ENCODE measurements at places on chromosomes 16 and 17. TPM values are rescaled to one million over a fixed set of nuclear protein-coding genes. Genes with fewer than 3 reads are reported as not detected.

FNDC8 gene
- not detected for total RNA-seq

GRCh38 chr17:80880648-80880985 is 111.0 kb upstream of the CHMP6 start:
- no peak for DNase-seq
- no peak overlapping the region for H3K4me3 ChIP-seq
- H3K4me1 ChIP-seq = peaks cover 41% of the 10 kb centered on the region
- no peaks in the 10 kb centered on the region for H3K27me3 ChIP-seq
- H3K27ac ChIP-seq = no peak overlapping the region

SLFN12L gene
- total RNA-seq = 102 TPM

DNA sequence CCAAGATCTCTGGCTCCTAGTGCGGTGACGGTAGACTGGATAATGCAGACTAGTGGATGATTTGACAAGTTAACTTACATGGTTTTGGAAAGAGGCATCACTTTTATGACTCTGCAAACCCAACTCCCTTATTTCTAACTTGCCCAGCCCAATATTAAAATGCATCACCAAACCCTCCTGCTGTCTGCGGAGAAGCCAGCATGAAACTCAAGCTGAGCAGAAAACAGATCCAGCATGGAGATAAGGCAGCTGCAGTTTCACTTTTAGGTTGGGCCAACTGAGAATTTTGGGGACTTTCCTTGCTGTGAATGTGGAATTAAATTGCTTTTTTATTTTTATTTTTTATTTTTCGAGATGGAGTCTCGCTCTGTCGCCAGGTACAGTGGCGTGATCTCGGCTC is 27.8 kb downstream of the CDH1 start:
- peaks cover 41% of the 10 kb centered on the region for H3K4me1 ChIP-seq
- DNase-seq = peak; percentile 54
- no peak overlapping the region for H3K4me3 ChIP-seq
- no peaks in the 10 kb centered on the region for H3K27me3 ChIP-seq
- H3K27ac ChIP-seq = peak overlapping the region; percentile 79

DNA sequence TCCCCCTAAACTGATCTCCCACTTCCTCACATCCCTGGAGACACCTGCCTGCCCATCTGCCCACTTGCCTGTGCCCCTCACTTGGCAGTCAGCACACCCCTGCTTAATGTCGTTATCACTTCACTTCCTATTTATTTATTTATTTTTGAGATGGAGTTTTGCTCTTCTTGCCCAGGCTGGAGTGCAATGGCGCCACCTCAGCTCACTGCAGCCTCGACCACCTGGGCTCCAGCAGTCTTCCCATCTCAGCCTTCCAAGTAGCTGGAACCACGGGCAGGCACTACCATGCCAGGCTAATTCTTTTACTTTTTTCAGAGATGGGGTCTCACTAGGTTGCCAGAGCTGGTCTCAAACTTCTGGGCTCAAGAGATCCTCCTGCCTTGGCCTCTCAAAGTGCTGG is 23.5 kb upstream of the PHOSPHO1 start:
- no peak overlapping the region for H3K4me3 ChIP-seq
- DNase-seq = no peak
- H3K27ac ChIP-seq = no peak overlapping the region
- no peaks in the 10 kb centered on the region for H3K4me1 ChIP-seq

DNA sequence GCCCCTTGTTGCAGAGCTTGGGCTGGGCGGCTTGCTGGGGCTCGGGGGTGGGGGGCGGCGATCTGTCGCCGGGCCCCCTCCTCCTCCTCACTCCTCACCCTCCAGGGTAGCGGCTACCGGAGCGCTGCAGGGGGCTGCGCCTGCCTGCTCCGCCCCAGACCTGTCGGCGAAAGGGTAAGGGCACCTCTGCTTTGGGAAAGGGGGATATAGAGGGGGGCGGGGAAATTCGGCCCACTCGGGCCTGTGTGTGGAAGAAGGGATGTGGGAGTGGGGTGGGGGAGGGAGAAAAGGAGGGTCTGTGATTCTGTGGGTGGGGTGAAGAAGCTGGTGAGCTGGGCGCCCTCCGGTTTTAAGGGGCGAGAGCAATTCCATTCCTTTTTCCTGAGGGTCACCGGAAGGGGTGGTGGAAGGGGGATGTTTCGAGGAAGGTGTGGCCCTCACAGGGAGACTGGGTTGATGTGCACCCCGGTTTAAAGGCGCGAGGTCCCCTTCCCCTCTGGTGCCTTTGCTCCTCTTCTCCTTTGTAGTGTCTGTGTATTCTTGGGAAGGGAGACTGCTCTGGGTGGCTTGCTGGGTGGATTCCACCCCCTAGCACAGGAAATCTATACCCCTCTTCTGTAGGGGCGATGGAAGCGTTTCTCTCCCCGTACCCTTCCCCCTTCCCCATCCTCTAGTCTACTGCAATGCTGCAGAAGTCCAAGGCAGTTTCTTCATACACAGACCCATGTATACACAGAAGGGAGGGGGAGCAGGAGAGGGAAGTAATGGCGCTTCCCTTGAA is 878 bp downstream of the TAOK1 start:
- peaks cover 39% of the 10 kb centered on the region for H3K4me1 ChIP-seq
- peak overlapping the region; percentile 94 for H3K27ac ChIP-seq

DNA sequence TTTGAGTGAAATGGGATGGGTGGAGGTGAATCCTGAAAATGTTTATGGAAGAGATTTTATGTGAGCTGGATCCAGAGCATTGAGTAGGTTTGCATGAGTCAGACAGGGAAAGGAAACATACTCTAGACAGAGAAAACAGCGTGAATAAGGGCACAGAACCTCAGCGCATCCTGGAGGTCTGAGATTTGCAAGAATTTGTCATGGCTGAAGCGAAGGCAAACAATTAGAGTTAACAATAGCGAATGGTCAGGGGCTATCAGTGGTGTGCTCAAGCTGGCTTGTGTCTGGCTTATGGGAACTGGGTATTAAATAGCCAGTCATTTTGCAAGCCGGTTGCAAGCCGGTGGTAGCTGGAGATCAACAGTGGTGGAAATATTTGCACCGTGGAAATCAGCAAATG is 36.4 kb downstream of the MAP2K6 start:
- no peak overlapping the region for H3K27ac ChIP-seq
- H3K4me1 ChIP-seq = peaks cover 6% of the 10 kb centered on the region
- DNase-seq = no peak
- H3K36me3 ChIP-seq = no peaks in the 10 kb centered on the region

KRT27 gene
- total RNA-seq = not detected

SLC5A10 gene
- not detected for total RNA-seq

- no peak for DNase-seq
- H3K27ac ChIP-seq = no peak overlapping the region
- H3K4me1 ChIP-seq = no peaks in the 10 kb centered on the region
- peaks cover 6% of the 10 kb centered on the region for H3K27me3 ChIP-seq
Measured at GRCh38 chr17:33545124-33545523, 252.0 kb upstream of the ASIC2 start.

TPSD1 gene
- not detected for total RNA-seq

DNA sequence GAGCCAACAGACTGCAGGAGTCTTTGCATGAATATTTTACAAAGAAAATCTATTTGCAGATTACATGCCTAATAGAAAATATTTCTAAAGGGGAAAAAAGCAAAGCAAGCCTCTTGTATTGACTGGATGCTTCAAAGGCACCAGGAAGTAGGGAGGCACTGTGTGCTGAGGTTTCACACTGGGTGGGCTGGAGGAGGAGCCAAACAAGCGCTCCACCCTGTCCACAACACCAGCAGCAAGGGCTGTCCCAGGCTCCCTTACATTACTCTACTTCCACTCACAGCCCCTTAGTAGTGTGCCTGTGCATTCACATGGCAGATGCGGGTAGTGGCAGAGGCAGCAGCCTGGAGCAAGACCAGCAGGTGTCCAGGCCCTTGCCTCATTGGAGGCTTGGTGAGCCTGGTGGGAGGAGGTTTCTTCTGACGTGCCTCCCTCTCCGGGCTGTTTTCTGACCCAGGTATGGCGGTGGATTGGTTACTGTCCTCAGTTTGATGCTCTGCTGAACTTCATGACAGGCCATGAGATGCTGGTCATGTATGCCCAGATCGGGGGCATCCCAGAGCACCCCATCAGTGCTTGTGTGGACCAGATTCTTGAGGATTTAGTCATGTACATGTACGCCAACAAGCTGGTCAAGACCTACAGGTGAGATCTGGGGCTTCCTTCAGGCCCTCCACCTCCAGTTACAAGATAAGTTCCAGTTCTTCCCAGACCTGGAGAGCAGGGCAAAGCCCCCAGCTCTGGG is 7.0 kb upstream of the CCNF start:
- H3K4me3 ChIP-seq = no peak overlapping the region
- peak overlapping the region; percentile 36 for H3K27ac ChIP-seq
- peaks cover 3% of the 10 kb centered on the region for H3K27me3 ChIP-seq
- no peak for DNase-seq
- peaks cover 17% of the 10 kb centered on the region for H3K4me1 ChIP-seq
- no peaks in the 10 kb centered on the region for H3K36me3 ChIP-seq

- peak overlapping the region; percentile 43 for H3K4me3 ChIP-seq
- no peaks in the 10 kb centered on the region for H3K27me3 ChIP-seq
- peaks cover 79% of the 10 kb centered on the region for H3K36me3 ChIP-seq
- peaks cover 25% of the 10 kb centered on the region for H3K4me1 ChIP-seq
Measured at GRCh38 chr17:63819585-63820537, 7.4 kb upstream of the PSMC5 start.

- H3K4me3 ChIP-seq = no peak overlapping the region
- no peaks in the 10 kb centered on the region for H3K36me3 ChIP-seq
- H3K4me1 ChIP-seq = no peaks in the 10 kb centered on the region
- peaks cover 10% of the 10 kb centered on the region for H3K27me3 ChIP-seq
Measured at GRCh38 chr17:20938244-20938643, 104.6 kb downstream of the USP22 start.

DNA sequence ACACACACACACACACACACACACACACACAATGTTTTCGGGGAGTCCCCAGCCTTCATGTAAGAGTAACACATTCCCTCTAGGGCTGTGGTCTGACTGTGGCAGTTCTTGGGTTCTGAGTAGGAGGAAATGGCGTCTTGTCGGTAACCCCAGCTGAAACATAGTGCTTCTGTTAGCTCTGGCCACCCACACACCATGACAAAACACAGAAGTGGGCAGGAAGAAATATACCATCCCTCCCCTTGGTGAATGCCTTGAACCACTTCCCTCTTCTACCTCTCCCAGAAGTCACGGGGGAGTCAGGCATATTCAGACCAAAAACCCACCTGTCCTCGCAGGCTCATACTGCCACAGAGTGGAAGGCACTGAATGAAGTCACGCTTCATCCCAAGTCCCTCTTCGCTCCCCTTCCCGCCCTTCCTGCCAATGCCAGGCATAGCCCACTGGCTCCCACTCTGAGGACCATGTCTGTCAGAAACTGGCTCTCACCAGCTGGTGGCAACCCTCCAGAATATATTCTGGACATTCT is 11.5 kb downstream of the SLC35B1 start:
- H3K27me3 ChIP-seq = no peaks in the 10 kb centered on the region
- peaks cover 20% of the 10 kb centered on the region for H3K36me3 ChIP-seq
- H3K4me1 ChIP-seq = peaks cover 35% of the 10 kb centered on the region

- no peak for DNase-seq
- H3K36me3 ChIP-seq = peaks cover 5% of the 10 kb centered on the region
- no peaks in the 10 kb centered on the region for H3K27me3 ChIP-seq
- no peak overlapping the region for H3K4me3 ChIP-seq
- no peak overlapping the region for H3K27ac ChIP-seq
Measured at GRCh38 chr16:12685806-12686205, 117.9 kb downstream of the CPPED1 start.

TANGO6 gene
- total RNA-seq = 27.4 TPM

CFAP97D1 gene
- not detected for total RNA-seq

PLA2G10 gene
- total RNA-seq = not detected

DNA sequence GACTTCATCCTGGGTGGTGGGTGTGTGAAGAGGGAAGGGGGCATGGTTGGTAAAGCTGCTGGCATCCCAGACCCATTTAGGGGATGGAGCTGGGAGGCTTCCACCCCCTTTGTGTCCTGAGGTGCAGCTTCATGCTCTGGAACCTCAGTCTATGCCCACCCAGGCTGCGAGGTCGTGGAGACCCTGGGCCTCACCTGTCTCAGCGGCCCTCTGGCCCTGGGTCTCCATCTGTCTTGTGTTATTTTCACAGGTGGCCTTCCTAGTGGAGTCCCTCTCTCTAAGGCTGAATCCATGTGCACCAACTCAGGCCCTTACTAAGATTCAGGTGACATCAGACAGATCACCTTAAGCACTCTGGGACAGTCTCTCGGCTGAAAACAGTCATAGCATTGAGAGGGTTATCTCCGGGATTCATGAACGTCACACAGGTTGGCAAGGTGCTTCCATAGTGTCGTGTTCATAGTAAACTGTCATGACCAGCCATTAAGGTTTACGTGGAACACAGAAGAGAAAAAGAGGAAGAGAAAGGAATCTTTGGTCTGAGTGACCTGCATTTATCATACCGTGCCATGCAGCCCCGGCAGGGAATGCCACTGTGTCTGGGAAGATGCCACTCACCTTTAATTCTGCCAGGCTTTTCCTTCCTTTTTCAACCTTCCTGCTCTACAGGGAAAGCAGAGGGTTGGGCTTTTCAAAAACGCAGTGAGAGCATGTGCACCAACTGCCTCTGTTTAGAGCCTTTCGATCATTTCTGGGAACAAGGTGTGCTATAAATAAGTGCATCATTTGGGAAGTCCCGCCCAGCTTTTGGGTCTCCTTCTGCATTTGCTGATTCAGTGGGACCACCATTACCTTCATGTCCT is 4.5 kb upstream of the FOXL1 start:
- no peak for DNase-seq
- no peak overlapping the region for H3K27ac ChIP-seq
- no peak overlapping the region for H3K4me3 ChIP-seq
- peaks cover 72% of the 10 kb centered on the region for H3K27me3 ChIP-seq

TUFM gene
- 105 TPM for total RNA-seq

MT1M gene
- total RNA-seq = not detected

CNTNAP4 gene
- total RNA-seq = not detected

- peak; percentile 87 for DNase-seq
- H3K4me1 ChIP-seq = peaks cover 40% of the 10 kb centered on the region
- no peaks in the 10 kb centered on the region for H3K27me3 ChIP-seq
Measured at GRCh38 chr16:57648581-57649442, 19.3 kb upstream of the ADGRG3 start.

GRCh38 chr17:34206569-34206968 is 48.5 kb upstream of the CCL2 start:
- no peaks in the 10 kb centered on the region for H3K36me3 ChIP-seq
- no peak overlapping the region for H3K4me3 ChIP-seq
- H3K4me1 ChIP-seq = peaks cover 6% of the 10 kb centered on the region
- DNase-seq = no peak
- no peak overlapping the region for H3K27ac ChIP-seq
- H3K27me3 ChIP-seq = peaks cover 11% of the 10 kb centered on the region

CNGB1 gene
- total RNA-seq = not detected

DNA sequence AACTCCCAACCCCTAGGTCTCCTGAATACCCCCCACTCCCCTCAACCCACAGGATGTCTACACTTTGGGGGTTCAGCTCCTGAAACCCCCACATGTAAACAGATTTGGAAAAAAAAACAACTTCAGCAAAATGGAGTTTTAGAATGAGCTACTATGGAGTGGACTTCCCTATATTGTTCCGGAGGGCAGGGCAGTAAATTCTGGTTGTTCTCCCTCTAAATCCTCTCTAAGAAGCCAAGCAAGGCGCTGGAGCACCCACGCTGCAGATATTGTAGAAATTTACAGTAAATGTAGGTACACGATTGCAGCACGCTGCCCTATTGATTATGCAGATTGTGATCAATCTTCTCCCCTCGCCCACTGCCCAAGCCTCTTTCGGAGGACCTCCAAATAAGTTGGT is 8.5 kb upstream of the ZFHX3 start:
- peak overlapping the region; percentile 18 for H3K4me3 ChIP-seq
- peaks cover 27% of the 10 kb centered on the region for H3K4me1 ChIP-seq
- no peak for DNase-seq
- H3K27me3 ChIP-seq = peaks cover 58% of the 10 kb centered on the region
- peaks cover 2% of the 10 kb centered on the region for H3K36me3 ChIP-seq

All from activated CD4-positive, alpha-beta T cell treated with anti-CD3 and anti-CD28 coated beads, Interleukin-2, amount 10 ng/mL, durations not matched to agents 7 days and 5 days (primary cell).